Left lung (tissue), 14 donors: ENCODE measurements at places on chromosomes 3 and 15. TPM values are rescaled to one million over a fixed set of nuclear protein-coding genes. Genes with fewer than 3 reads are reported as not detected.
A peak's percentile ranks its signal among the peaks of the same experiment; 100 is the strongest.

Gene GOLGA8G
- not detected for polyA plus RNA-seq

- no peak for DNase-seq
These were observed 111.7 kb upstream of the PLXND1 start for GRCh38 chr3:129718201-129718600.

Gene SH2D7
- 0.27 TPM for polyA plus RNA-seq

DNA sequence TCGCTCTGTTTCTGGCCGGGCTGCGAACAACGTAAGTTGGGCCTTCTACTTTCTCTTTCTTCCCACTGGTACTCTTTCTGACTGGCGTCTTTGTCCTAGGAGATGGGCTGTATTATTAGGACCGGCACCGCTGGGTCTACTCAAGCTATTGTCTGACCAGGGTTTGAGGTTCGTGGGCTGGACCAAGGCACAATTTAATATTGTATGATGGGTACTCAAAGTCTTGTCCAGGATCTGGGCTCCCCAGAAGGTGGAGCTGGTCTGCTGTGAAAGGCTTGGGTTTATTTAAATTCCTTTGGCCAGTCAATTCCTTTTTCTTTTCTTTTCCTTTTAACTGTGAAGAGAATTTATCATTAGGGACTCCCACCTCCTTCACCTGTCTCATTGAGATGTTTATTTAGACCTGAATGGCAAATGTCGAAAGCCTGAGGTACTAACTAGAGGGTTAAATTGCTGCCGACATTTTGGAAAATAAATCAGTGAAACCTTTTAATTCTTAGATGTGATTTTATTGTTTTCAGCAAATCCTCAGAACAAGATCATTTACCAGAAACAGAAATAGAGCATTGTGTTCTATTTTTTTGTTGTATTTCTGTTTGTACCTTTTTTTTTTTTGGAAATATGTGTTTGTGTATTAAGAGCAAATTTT is 410 bp downstream of the LRRC49 start:
- DNase-seq = no peak

Gene ADGRG7
- not detected for polyA plus RNA-seq

DNA sequence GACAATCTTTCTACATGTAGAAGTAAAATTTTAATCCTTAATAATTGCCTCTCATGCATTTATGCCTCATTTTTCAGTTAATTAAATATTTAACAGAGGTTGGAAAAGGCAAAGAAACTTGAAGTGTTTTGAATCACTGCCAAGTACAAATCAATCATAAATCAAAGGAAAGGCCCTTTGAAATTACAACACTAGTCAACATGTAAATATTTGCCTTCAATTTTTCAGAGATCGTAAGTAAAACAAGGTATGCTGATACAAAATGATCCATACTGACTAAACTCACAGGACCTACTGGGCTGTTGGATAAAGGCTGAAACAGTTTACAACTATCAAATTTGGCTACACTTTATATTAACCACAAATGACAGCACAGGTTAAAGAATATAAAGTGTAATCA is 33.9 kb downstream of the ZBBX start:
- no peak for DNase-seq

DNA sequence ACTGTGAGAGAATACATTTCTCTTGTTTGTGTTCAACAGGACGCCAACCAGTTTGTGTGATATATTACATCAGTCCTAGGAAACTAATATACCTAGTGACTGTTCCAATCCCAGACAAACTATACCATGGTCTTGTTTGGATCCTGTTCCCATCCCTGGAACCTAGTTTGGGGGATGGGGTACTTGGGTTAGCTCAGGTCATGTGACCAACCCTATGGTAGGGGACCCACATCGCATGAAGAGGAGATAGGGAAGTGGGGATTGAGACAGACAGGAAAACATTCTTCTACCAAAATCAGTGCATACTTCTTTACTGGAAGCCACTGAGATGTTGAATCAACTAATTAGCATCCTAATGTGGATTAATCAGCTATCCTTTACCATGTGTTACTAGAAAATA is 146.1 kb downstream of the THSD4 start:
- DNase-seq = no peak

Gene KATNBL1
- 86.0 TPM for polyA plus RNA-seq

DNA sequence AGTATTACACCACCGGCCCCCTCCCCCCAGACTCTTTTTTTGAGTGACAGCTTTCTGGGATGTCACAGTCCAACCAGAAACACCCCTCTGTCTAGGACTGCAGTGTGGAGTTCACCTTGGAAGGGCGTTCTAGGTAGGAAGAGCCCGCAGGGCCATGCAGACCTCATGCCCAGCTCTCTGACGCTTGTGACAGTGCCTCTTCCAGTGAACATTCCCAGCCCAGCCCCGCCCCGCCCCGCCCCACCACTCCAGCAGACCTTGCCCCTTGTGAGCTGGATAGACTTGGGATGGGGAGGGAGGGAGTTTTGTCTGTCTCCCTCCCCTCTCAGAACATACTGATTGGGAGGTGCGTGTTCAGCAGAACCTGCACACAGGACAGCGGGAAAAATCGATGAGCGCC is 63.6 kb downstream of the AAGAB start:
- no peak for DNase-seq

DNA sequence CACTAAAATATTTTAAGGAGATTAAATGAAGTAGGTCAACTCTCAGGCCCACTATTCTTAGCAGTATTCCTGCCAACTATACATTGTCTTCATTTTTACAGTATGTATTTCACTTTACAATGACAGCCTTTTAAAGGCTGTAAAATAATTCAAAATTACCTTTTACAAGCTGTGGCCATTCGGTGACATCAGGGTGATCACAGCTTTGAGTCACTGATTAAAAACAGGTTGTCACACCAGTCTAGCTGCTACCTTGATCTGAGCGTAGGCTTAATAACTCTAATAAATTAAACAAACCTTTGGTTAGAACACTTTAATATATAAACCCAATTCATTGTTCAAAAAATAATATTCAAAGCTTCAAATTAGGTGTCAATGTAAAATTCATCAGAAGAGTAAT is 29.9 kb downstream of the UBE3A start:
- DNase-seq = no peak

Gene POPDC2
- polyA plus RNA-seq = 5.5 TPM

GRCh38 chr3:111285694-111286093 is 214.1 kb downstream of the NECTIN3 start:
- no peak for DNase-seq

GRCh38 chr15:25797936-25798901 is 64.9 kb downstream of the ATP10A start:
- DNase-seq = no peak

DNA sequence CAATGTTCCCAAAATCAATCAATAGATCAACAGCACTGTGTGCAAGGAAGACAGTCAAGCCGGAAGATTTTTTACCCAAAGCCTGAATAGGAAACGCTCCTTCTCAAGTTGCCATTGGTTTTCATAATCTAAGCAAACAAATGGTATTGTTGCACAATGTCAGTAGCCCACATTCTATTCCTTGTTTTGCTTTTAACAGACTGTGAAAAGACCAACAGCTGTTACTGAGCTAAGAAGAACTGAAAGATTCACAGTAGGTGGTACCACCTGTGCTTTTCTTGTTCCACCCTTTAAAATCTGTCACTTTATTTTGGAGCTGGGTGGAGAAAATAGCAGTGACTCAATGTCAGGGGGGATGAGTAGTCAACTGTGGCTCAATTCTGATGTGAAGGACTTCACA is 357.5 kb upstream of the CADM2 start:
- DNase-seq = no peak

Gene ZNF660
- 27.9 TPM for polyA plus RNA-seq

- no peak for DNase-seq
These were observed 213.9 kb upstream of the SLC2A2 start for GRCh38 chr3:171240504-171240835.

- no peak for DNase-seq
These were observed 18.2 kb upstream of the BCL2A1 start for GRCh38 chr15:79989183-79989582.

DNA sequence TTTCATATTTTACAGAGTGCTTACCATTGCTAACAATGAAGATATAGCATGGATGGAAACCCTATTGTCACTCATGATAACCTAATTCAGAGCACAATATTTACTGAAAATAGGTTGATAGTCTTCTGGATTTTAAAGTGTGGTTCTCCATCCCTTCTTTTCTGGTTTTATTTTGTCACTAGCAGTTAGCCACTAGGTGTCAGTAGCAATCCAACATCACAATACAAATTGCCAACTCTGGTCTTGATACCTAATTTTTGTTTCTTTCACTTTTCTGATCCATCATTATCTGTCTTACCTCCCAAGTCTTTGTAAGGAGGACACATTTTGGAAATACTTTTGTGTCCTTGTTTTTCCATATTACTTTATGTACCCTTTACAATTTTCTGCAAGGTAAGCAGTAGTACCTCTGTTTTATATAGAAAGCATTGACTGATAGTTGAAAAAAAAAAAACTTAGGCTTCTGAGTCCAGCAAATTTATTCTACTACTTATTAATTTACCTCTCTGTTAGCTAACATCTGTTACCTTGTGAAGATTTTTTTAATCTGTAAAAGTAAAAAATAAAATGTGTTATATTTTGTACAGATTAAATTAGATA is 28.3 kb upstream of the CRYBG3 start:
- DNase-seq = peak; percentile 37

Gene CIP2A
- polyA plus RNA-seq = 19.5 TPM

Gene CLDN18
- polyA plus RNA-seq = 53.1 TPM

DNA sequence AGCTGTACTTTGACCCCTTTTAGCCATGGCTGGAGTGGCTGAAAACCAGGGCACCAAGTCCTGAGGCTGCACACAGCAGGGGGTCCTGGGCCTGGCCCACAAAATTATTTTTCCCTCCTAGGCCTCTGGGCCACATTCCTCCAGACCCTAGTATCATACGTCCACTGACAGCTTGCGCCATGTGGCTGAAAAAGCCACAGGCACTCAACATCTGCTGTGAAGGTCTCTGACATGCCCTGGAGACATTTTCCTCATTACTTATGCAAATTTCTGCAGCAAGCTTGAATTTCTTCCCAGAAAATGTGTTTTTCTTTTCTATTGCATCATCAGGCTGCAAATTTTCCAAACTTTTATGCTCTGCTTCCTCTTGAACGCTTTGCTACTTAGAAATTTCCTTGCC is 239.0 kb downstream of the SQOR start:
- no peak for DNase-seq

Gene PRR20G
- not detected for polyA plus RNA-seq

Gene FILIP1L
- polyA plus RNA-seq = 14.4 TPM

DNA sequence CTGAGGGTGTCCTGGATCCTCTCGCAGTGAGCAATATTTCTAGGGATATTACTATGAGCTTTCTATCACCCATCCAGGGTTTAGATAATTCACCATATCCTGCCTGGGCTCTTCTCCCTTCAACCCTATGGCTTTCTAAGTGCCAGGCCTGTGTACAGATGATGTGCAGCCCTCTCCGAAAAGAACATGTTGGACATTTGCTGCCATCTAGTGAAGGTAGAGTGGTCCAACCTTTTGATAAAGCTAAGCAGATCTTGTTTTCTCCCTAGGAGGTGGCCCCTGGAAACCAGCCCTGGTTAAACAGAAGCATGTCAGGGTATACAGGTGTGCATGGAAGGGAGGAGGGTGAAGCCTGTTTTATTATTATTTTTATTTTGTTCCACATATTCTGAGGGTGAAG is 27.9 kb upstream of the SCN10A start:
- peak; percentile 2 for DNase-seq

Gene LTK
- polyA plus RNA-seq = 2.7 TPM

- DNase-seq = no peak
These were observed 9.8 kb upstream of the RUVBL1 start for GRCh38 chr3:128133273-128133883.

DNA sequence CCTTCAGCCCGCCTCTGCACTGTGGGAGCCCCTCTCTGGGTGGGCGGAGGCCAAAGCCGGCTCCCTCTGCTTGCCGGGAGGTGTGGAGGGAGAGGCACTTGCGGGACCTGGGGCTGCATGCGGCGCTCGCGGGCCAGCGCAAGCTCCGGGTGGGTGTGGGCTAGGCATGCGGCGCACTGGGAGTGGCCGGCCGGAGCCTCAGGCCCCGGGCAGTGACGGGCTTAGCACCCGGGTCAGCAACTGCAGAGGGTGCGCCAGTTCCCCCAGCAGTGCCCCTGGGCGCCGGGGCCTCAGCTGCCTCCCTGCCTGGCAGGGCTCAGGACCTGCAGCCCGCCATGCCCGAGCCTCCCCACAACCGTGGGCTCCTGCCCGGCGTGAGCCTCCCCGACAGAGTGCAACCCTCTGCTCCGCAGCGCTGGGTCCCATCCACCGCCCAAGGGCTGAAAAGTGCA is 98.9 kb upstream of the POU1F1 start:
- no peak for DNase-seq

- DNase-seq = no peak
These were observed 4.5 kb upstream of the DNAH1 start for GRCh38 chr3:52311576-52312119.

GRCh38 chr3:33645060-33645647 is 72.9 kb downstream of the CLASP2 start:
- DNase-seq = no peak

- DNase-seq = no peak
These were observed 33.4 kb downstream of the PRKCD start for GRCh38 chr3:53194210-53195065.

Gene FSIP1
- polyA plus RNA-seq = 0.82 TPM

Gene CEP19
- polyA plus RNA-seq = 3.3 TPM

GRCh38 chr3:141408596-141408995 is 40.3 kb downstream of the ZBTB38 start:
- no peak for DNase-seq

GRCh38 chr3:123618768-123619484 is 34.1 kb upstream of the HACD2 start:
- no peak for DNase-seq

Gene C3orf85
- 0.48 TPM for polyA plus RNA-seq

GRCh38 chr3:14231145-14231990 is 52.8 kb downstream of the LSM3 start:
- no peak for DNase-seq

GRCh38 chr3:193783166-193783896 is 190.3 kb downstream of the OPA1 start:
- DNase-seq = no peak

DNA sequence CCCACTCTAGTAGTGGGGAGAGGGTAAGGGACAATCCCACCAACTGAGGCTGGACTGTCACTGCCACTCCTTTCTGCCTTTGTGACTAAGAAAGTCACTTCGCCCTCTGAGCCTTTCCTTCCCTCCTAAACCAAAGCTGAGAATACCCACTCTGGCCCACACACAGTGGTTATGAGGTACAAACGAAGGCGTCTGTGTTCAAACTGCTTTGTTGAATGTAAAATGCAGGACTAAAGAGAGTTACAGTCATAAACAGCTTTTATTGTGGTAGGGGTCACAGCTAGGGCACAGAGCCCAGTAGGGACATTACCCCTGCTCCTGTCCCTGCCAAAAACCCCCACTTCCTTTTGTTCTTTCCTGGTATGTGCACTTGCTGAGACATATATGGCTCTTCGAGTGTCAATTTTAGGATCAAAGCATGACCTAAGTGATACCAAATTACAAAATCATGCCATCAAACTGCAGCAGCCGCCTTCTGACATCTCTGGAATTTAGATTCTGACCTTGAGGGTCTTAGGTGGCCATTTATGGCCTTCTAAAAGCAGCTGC is 45.1 kb downstream of the CTDSPL start:
- no peak for DNase-seq

Gene COL6A5
- polyA plus RNA-seq = 3.1 TPM

DNA sequence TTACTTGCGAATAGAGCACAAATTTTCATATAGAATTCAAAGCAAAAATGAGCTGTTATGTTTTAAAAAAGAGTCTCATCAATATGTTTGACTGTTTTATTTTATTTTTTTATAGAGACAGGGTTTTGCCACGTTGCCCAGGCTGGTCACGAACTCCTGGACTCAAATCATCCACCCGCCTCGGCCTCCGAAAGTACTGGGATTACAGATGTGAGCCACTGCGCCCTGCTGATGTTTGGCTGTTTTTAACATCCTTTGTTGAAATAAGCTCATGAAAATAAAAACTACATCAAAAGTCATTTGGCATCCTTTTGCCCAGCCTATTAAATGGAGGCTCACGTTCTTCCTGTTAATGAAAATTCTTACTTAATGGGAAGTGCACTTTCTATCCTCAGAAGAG is 154.7 kb downstream of the ATP10A start:
- no peak for DNase-seq
